Stimulated activated CD8-positive, alpha-beta memory T cell treated with anti-CD3 and anti-CD28 coated beads, Interleukin-15, amount 100 ng/mL, for 48 hours (primary cell): ENCODE measurements at places on chromosomes 7 and 10.

DNA sequence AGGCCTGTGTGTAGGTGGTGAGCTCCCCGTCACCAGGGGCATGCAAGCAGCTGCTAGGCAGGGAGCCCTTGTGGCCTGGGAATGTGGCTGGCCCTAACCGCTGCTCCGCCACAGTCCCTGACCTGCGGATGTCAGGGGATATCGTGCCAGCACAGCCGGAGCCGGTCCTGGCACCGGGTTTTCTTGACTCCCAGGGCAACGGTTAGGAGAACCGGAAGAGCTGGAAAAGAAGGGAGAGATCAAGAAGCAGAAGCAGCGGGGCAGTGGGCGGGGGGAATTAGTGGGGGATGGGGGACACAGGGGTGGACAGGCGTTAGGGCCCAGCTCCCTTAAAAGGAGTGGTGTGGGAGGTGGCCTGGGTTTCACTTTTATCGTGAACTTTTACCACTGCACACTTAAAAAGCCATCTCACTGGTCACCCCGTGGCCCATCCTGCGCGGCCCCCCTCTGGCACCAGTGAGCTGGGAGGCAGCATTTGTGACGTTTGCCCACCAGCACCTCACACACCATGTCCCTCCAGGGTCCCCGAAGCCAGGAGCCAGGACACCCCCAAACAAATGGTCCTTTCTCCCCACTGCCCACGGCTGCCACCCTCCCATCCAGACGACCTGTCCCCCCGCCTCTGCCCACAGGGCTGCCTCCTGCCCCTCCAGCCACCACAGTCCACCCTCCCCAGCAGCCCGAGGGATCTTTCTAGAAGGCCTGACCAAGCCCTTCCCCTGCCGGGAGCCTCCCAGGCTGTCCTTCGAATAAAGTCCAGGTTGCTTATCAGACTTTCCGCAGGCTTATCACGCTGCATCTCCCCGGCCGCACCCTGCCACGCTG, 1.8 kb upstream of the MICALL2 start:
- no peak for DNase-seq

DNA sequence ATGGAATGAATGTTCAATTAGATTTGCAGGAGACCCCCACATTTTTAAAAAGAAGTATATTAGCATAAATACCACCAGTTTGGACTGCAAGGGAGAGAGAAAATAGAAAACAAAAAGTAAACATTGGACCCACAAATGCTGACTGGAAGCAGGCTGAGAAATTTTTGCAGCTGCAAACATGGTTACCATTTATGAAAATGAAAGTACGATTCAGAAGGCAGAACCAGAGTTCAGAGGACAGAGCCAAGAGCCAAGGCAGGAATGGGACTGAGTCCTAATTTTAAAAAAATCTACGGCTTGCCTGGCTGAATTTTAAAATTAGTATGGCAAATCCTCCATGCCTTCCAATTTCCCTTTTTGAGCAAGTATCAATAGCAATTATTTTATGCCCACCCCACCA, 74.6 kb upstream of the NPS start:
- DNase-seq, result no peak

DNA sequence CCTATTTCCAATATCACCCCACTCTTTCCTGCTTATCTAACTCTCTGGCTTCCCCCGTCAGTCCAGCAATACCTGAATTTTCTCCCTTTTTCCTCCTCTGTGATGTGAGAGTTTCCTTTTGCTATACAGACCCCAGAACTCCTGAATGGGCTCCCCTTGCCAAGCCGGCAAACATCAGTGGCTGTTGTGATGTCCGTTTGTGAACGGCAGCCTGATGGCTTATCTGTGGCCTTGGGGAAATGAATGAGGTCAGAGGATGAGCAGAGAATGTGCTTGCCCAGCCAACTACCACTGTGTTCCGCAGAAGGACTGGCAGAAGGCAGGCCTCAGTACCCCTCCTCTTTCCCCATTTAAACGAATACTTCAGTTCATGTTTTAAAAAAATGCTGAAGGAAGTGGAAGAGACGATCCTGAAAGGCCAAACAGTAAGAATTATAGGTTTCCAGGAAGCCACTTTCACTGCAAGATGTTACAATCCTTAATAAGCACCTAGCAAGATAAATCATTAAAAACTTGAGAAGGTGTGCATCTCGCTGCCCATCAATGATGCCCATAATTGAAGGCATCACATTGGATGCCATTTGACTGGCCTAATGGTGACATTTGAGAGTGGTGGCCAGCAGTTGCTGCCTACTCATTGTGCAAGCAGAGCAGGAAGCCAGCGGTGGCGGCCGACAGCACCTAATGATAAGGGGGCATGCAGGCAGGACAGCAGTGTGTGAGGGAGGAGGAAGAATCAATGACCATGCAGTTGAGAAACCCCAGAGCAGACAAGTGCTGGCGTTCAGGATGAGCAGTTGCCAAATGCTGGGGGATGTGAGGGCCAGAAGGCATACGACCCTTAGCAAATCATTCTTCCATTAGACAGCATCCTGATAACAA, 31.5 kb downstream of the SLC18A2 start:
- no peak for DNase-seq

DNA sequence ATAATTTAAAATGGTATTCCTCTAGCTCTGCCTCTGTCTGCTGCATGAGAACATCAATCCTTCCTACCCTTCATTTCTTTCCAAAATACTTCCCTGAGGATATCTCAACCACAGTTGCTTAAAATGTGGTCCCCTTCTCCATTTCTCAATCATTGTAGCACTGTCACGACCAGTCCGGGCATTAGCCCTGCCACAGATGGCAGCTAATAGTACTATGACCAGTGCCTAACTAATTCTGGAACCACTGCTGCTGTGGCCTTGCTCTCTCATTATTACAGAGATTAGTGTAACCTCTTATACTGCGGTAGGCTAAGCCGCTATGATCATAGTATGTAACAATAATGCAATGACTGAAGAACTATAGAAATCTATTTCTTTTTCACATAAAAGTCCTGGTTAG, 66.0 kb downstream of the REEP3 start:
- no peak for DNase-seq

- DNase-seq, result no peak
These were observed 267.4 kb downstream of the ADK start for GRCh38 chr10:74418285-74418872.

- no peak for DNase-seq
These were observed 34.8 kb upstream of the CCSER2 start for GRCh38 chr10:84293574-84294016.

DNA sequence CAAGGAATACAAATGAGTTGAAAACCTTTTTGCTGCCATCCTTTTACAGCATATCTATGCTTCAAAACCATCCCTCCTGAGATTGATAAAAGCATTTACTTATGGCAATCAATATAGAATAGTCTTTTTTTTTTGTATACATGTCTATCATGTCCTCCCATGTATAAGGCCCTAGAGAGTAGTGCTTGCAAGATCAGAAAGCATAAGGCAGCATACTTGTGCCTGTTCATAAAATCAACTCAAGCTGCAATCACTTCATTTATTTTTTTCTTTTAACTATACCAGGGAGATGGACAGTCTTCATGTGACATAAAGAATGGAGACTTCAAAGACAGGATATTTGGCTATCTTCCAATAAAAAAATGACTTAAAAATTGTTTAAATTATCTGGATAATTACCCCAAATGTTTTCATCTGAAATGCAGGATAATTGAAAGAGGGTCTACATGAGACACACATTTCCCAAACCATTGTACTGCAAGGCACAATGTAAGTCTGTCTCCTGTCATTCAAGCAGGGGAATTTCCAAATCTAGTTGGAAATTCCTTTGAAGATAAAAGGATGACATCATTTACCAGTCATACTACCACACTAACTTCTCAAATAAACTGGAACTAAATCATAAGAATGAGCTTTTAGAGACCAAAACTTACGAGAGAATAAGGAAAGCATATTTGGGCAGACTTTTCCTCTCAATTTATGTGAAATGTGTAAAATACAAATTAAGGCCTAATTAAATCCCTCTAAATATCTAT, 22.5 kb downstream of the LRRN3 start:
- no peak for DNase-seq

DNA sequence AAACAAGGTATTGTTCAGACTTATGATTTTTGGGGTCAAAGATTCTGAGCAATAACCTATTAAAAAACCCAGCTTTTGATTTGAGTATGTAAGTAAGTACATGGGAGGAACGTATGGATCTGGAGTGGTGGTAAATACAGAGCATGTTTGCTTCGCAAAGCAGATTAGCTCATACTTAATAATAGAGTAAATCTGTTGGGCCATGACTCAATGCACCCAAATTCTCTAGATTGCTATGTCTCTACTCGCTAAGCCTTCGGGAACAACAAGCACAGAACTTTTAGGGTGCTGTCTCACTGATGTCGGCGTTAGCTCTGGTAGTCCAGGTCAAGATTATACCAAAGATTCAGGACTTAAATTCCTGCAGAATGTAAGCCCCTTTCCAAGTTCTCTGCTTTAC, 807 bp upstream of the MINPP1 start:
- no peak for DNase-seq

- no peak for DNase-seq
These were observed 60.2 kb downstream of the WIPF3 start for GRCh38 chr7:29866490-29866930.

DNA sequence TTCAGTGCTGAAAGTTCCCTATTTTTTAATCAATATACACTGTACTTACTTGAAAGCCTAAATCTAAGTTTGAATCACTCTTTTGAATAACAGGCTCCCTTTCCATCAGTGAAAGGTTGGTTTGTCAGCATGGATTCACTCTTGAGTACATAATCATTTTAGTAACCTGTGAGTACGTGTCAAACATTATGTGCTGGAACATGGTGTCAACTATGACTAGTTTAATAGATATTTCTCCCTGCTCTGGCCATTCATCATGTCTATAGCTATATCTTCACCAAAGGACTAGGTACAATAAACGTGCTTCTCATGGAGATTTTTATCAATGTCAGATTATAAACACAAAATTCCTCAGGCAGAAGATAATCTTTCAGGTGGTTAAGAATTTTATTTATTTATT, 61.7 kb upstream of the MDFIC start:
- DNase-seq, result no peak

DNA sequence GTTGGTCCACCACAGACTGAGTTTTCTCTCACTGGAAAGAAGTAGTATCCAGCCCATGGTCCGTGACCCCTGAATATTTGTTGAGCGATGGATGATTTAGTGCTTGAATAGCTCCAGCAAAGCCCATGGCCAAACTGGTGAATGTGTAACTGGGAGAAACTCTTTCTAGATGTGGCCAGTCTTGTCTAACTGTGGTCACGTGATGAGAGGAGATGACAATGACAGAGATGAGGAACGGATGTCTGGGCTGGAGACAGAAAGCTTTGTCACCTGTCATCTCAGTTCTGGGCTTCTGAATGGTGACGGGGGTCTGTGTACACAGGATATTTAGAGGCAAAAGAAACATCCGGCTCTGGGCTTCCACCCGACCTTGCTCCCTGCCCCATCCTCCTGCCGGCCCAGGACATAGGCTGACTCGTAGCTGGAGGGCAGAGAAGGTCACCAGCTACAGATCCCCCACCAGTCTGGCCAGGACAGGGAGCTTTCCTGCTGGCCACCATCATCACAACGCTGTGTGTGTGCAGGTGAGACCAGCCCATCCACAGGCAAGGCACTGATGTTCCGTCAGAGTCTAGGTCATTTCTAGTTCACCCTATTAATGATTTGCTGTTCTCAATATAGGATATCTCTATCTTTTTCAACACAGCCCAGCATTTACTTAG, 152.5 kb upstream of the TNS3 start:
- no peak for DNase-seq

GRCh38 chr10:112442063-112442462, 4.7 kb downstream of the ZDHHC6 start:
- no peak for DNase-seq

DNA sequence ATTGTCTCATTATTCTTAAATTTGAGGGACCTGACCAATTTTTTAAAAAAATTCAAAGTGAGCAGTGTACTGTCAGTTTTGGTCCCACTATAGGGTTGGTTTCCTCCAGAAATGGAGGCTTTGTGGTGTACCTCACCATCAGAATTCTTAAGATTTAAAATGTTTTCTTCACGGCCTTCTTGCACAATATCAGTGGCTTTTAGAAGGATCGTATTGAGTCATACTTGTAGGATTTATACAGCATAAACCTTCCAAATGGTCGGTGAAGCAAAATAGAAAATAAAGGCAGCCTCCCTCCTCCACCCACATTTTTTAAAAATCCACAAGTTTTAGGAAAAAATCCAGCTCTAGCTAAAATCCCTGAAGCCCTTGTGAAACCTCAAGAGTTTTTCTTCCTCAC, 126.4 kb downstream of the RNLS start:
- no peak for DNase-seq

- no peak for DNase-seq
These were observed 199.1 kb downstream of the GLRX3 start for GRCh38 chr10:130335336-130335735.

DNA sequence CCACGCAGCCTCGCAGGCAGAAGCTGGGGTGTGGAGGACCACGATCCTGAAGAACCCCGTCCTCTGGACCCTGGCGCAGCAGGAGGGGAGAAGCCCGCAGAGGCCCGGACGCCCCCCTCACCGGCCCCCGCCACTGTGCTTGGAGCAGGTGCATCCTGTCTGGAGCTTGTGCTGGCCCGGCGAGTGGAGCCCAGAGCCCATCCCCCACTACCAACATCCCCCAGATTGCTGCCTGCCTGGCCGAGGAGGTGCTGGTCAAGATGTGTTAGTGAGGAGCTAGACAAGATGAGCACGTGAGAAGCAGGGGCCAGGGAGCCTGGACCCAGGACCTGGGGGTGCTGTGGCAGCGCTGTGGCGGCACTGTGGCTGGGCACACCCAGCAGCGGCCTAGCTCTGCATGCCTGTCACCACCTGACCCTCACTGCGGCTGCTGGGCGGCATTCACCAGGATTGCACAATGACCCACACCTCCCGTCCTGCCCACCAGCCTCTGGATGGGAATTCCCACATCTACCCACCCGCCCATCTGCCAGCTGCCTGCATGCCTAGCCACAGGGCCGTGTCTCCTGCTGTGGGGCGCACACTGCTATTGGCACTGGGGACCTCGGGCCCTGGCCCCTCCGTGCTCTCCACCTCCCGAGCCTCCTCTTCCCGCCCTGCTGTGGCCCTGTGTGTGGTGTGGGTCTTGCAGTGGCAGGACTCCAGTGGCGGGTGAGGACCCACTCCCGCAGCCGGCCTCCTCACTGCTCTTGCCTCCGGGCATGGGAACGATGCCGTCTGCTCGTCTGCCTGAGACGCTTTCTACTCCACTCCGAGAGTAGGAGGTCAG, 11.8 kb downstream of the GPR146 start:
- no peak for DNase-seq

DNA sequence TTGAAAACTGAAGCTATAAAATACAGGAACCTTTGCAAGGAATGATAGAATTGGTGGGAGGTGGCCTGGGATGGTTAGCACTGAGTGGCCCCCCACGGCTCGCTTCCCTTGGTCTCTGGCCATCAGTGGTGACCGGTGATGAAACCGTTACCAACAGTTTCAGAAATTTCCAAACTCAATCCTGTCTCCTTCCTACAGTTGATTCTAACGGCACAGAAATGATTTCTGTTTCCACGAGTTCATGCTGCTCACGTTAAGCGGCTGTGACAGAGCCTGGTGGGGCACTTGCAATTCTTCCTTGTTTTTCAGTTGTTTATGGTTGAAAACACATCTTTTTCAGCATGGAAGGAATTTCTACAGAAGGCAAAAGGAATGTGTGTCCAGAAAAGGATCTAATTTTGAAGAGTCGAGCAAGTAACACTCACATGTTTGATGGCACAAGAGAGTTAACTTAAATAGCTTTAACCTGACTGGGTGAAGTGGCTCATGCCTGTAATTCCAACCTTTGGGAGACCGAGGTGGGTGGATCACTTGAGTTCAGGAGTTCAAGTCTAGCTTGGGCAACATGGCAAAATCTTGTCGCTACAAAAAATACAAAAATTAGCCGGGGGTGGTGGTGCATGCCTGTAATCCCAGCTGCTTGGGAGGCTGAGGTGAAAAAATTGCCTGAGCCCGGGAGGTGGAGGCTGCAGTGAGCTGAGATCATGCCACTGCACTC, 100.1 kb downstream of the DNAJB6 start:
- DNase-seq, result no peak
